ENCODE measurements at places on chromosomes 2 and 18. TPM values are rescaled to one million over a fixed set of nuclear protein-coding genes. Genes with fewer than 3 reads are reported as not detected.

CCT7 gene
- 217 TPM for total RNA-seq

DNA sequence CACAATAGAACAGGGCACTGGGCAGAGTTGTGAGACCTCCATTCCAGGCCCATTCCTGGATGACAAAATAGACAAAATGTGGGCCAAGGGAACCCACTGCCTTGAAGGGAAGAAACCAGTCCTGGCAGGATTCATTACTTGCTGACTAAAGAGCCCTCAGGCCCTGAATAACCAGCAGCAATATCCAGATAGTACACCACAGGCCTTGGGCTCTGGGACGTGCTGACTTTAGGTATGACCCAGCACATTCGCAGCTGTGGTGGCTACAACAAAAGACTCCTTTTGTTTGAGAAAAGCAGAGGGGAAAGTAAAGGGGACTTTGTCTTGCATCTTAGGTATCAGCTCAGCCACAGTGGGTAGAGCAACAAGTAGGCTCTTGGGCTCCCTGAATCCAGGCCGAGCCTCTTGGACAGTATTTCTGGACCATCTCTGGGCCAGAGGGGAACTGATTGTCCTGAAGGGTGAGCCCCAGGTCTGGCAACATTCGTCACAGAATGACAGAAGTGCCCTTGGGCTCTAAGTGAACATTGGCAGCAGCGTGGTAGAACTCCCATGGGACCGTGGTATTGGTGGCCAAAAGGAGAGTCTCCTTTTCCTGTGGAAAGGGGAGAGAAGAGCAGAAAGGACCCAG, 89.9 kb upstream of the CD226 start:
- H3K4me3 ChIP-seq, result no peak overlapping the region
- peaks cover 30% of the 10 kb centered on the region for H3K36me3 ChIP-seq
- no peaks in the 10 kb centered on the region for H3K4me1 ChIP-seq

DNA sequence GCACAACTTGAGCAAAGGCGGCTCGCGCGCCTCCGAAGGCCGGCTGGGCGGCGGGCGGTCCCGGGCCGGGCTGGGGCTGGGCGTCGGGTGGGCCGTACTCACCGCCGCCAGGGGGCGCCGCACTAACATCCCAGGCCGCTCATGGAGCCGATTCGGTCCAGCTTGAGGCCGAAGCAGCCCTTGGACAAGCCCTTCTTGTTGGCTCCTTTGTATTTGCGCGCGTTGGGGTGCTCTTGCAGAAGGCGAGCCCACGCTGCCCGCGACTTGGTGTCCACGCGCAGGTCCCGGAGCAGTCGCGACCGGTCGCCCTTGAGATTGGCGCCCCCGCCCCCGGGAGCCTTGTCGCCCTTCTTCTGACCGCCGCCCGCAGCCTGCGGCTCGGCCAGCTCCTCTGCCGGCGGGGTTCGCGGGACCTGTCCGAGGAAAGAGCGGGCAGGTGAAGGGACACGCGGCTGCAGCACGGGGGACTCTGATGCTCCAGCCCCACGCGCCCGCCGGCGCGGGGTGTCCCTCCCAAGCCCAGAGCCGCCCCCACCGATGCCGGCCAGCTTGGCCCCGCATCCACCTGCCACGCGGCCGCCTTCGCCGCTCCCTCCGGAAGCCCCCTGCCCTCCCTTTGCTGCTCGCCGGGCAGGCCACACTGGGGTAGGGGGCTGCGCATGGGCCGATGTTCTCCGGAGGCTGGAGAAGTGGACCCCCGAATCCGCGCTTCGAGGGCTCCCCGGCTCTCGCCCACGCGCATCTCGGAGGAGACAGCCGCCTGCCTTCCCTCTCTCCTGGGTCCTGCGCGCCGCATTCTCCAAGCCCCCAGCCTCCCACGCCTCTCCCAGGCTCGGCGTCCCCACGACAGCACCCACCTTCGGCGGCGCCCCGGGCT, 655 bp downstream of the NPPC start:
- H3K4me1 ChIP-seq, result peaks cover 8% of the 10 kb centered on the region
- peaks cover 83% of the 10 kb centered on the region for H3K27me3 ChIP-seq
- no peak overlapping the region for H3K27ac ChIP-seq
- H3K36me3 ChIP-seq, result no peaks in the 10 kb centered on the region
- DNase-seq, result peak; percentile 90

- peak overlapping the region; percentile 78 for H3K27ac ChIP-seq
- H3K27me3 ChIP-seq, result no peaks in the 10 kb centered on the region
- no peak overlapping the region for H3K4me3 ChIP-seq
- no peak for DNase-seq
- no peaks in the 10 kb centered on the region for H3K36me3 ChIP-seq
Measured at GRCh38 chr2:85911814-85912692, 23.3 kb upstream of the ST3GAL5 start.

GRCh38 chr2:211270257-211270656, 713.9 kb downstream of the CPS1 start:
- H3K36me3 ChIP-seq, result no peaks in the 10 kb centered on the region
- no peaks in the 10 kb centered on the region for H3K4me1 ChIP-seq
- H3K27me3 ChIP-seq, result no peaks in the 10 kb centered on the region
- no peak for DNase-seq

SERPINB13 gene
- total RNA-seq, result 0.27 TPM

DNA sequence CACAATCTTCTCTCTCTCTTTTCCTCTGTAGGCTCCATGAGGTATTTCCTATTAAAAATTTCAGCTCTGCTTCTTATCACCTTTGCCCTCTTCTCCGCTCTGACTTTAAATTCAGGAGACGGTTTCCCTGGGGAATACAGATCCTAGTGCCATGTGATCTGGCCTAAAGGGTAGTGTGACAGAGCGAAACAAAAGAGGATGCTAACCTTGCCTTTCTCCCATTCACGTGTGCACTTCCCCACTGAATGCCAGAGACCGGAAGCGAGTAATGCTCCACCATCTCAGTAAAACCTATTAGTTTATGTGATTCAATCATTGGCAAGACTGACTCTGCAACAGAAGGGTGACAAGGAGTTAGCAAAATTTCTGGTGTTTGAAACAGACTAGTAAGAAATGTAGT, 358.3 kb downstream of the ZNF521 start:
- H3K27ac ChIP-seq, result no peak overlapping the region
- no peaks in the 10 kb centered on the region for H3K4me1 ChIP-seq
- H3K27me3 ChIP-seq, result peaks cover 2% of the 10 kb centered on the region
- no peaks in the 10 kb centered on the region for H3K36me3 ChIP-seq
- H3K4me3 ChIP-seq, result no peak overlapping the region

ABCG5 gene
- not detected for total RNA-seq

All from mesothelial cell of epicardium (in vitro differentiated cells).